ENCODE measurements at places on chromosomes 1 and 21.

GRCh38 chr1:218339267-218339831, 5.8 kb upstream of the TGFB2 start:
- DNase-seq, result no peak

DNA sequence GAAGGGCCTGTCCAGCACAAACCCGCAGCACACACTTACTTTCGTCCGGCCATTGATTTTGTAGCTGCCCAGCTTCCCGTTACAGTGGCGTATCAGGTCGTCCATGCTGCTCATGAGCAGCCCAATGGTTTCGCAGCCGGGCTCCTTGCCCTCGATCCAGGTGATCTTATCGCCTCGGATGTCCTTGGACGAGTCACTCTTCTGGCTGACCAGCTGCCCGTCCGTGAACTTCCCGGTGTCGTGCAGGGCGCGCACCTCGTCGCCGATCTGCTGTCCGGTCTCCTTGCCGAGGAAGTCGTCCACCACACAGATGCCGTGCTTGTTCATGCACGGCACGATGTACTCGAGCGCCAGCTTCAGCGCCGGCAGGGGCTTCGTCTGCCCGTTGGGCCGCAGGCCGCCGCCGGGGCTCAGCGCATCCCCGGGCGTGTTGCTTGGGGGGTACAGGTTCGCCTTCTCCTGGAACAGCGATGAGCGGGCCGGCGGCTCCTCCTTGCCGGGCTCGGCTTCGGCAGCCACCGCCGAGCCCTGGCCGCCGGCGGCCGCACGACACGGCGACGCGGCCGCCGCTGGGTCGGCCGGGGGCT, 1.0 kb downstream of the EGLN1 start:
- DNase-seq, result peak; percentile 33

GRCh38 chr1:248816042-248816851, 9.5 kb downstream of the SH3BP5L start:
- no peak for DNase-seq

DNA sequence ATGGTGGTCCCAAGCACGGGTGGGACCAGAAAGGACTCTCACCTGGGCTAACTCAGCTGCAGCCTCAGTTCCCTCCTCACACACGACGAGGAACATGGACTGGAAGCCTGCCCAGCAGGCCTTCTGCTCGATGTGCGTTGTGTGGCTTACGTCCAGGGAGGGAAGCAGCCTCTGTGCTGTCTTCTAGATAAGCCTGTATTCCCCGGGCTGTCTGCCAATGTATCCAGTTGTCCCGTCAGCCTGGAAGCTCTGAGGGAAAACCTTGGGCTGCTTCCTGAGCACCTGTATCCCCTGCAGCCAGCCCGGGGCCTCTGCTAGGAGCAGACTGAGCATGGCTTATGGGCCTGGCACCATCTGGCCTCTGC, 10.5 kb downstream of the PCSK9 start:
- peak; percentile 33 for DNase-seq

DNA sequence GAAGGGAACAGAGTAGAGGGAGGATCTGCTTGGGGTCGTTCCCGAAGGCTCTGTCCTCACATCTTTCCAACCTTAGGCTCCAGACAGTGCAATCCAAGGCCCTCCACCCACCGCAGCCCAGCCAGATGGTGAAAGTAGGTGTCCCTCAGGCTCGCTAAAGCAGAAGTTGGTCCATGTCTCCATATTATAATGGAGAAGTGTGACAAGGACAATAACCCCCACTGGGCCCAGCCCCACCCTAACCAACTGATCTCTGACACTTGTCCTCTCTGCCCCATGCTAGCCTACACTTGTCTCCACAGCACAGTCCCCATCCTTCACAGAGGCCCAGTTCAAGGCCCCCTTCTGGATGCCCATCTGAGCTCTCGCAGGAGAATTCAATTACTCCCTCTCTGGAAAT, 48.7 kb downstream of the DMAP1 start:
- DNase-seq, result no peak

DNA sequence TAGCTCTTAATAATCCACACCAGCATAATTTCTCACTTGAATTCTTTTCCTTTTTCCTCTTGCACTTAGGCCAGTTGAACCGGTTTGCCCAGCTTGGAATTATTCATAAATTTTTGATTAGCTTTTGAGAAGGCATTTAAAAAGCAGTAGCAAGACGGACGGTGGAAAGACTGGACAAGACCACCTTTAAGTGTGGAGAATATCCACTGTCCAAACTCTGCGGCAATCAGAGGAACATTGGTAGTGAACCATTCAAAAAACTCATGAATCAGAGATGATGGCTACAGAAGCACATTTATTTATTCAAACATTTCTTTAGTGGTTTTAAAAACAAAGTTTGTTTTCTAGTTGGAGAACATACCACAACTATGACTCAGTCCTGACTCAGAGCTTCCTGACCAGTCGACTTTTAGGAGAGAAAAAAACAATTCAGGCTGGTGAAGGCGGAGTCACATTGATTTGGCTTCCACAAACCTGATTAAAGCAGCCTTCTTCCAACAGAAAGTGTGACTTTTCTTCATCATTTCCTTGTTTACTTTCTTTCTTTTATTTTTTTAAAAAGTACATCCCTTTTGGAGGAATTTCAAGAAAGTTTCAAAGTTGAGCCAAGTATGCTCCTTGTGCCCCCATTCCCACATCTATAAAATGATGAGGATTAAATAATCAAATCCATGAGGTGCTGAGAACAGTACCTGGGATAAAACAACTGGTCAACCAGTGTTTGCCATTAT, 128.8 kb downstream of the ADSS2 start:
- DNase-seq, result peak; percentile 92

DNA sequence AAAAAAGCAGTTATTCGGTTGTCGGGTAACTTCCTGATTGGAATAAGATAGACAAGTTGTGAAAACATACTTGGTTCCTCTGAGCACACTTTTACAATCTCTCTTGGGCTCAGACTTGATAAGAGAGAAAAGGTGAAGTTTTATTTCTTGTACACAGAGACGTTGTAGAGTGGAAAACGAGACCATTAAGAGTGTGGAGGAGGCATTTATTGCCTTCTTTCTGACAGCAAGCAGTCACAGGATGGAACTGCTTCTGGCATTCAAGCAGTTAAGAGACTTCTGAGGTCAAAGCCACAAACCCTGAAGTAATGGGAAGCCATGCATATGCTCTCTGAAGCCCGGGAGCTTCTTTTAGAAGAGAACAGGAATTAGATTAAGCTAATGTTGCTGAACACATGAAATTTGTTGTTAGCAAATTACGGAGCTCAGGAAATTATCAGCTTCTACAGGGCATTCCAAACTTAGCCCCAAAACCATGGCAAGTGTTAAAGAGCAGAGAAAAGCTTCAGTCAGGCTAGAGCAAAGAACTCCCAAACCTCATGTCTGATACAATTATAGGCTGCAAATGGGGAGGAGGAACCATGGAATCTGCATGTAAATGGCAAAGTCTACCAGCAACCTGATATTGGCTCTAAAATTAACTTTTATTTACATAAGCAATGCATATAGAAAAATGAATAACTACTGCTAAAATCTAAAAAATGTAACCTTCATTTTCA, 26.0 kb downstream of the S1PR1 start:
- no peak for DNase-seq

- peak; percentile 77 for DNase-seq
These were observed 47.7 kb downstream of the OSBPL9 start for GRCh38 chr1:51664421-51665240.

DNA sequence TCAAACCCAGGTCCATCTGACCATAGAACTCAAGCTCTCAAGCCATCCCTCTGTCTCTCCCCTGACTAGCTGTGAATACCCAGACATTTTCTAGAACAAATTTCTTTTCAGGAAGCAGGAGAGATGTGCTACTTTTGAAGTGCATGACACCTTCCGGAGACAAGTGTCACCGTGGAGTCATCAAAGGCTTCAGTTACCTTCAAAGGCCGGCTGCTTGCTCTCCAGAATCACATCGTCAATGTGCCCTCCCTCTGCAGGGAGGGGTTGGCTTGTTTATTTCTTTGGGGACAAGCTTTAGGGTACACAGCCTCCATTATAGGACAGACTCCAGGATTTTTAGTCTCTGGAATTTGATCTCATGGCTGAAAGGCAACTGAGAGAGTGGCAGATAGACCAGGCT, 37.7 kb upstream of the IGSF21 start:
- no peak for DNase-seq

DNA sequence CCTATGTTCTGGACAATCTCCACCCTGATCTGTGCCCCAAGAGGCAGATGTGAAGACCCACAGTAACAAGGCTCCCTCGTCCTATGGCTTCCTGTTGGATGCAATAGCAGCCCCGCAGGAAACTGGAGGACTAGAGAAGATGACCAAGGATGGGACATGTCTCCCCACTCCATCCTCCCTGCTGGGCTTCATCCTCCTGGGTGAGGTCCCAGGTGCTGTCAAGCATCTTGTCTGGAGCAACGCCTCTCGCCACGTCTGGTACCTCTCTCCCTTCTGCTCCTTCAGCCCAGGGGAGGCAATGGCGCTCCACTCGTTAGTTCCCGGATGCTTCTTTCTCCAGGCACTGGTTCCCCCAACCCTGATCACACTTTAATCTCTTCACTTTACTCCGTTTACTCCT, 11.1 kb downstream of the HSF2BP start:
- DNase-seq, result no peak

DNA sequence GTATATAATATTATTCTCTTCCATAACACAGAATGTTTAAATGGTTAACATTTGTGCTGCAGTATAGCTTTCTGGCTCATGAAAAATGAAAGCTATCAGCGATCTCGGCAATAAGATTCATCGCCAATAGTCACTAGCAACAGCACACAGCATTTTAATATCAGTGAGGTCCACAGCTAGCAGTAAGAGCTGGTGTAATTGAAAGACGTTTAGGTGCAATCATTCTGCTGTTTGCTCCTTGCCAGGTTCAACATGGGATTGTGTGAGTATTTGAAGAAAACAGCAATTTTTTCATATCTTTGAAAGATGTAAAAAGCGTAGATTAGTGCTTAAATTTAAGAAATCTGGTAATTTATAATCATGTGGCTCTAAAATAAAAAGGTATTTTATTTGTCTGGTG, 20.1 kb downstream of the PRKACB start:
- DNase-seq, result peak; percentile 16

DNA sequence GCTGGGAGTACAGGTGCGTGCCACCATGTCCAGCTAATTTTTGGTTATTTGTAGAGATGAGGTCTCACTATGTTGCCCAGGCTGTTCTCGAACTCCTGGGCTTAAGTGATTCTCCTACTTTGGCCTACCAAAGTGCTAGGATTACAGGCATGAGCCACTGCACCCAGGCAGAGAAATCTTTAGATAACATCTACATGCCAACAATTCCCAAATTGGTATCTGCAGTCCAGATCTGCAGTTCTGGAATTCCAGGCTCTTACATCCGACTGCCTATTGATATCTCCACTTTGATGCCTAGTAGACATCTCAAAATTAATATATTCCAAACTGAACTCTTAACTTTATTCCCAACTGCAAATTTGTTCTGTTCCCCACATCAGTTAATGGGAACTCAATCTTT, 23.3 kb downstream of the INAVA start:
- DNase-seq, result no peak

Data from fibroblast of skin of abdomen (primary cell).